ENCODE measurements at places on chromosomes 6 and 20.

DNA sequence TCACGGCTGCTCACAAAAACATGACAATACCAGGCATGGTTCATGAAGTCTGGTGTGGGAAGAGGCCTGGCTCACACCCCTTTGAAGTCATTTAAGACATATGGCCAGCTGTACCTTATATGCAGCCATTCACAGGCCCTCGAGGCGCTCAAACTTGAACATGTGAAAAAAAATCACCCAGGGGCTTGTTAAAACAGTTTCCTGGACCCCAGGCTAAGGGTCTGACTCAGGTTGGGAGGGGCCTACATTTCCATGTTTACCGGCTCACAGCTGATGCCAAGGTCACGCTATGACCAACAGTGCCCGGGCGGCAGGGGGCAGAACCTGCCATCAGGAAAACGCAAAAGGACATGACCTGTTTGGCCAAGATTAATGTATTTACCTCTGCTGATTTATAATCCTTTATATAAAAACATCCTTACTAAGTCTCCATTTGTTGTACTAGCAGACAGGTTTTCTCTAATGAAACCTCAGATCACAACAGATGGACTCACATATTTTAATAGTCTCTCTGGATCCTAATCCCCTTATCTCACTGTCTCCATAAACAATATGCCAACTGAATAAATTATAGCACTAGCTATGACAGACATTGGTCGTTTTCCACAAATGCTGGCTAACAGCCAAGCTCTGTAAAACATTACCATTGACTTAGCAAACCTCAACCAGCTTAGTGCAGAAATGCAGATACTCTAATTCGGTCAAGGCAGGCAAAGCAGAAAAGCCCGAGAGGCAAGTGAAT, 19.9 kb downstream of the EZR start:
- no peak for DNase-seq

DNA sequence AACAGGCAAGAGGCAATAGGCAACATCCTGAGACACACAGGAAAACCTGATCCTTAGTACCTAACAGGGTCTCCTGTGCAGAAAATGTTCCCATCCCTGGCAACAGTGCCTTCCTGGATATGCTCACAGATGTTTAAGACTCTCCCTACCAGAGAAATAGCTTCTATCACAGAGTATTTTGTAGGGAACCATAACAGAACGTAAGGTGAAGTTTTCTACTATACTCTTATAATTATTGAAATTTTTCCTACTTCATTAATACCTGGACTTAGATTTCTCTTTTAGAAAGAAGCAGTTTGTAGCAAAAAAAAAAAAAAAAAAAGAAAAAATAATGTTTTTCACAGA, 33.5 kb upstream of the LGSN start:
- no peak for DNase-seq

DNA sequence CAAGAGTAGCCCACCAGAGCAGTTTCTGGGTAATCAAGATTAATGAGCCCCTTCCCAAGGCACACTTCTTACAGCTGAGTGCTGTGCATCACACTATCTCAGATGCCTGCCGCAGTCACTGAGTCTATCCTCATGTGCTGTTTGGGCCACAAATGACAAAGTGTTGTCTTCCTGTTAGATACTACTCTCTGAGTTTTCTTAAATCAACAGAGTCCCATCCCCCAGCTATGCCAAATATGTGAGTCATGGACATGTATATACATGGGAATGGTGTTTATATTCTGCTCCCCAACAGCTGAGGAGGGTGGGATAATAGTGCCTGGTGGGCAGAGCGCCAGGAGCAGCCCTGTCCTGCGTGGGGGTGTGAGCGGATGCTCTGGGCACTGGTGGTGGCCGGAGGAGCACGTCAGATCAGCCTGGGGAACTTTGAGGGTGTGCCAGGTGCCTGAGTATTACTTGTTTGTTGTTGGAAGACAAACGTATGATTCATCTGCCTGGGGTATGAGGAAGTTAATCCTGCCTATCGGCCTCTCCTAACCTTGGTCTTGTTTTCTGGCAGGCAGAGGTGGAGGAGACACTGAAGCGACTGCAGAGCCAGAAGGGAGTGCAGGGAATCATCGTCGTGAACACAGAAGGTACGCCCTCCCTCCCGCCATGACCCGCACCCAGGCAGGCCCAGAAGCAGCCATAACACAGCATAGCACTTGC, 9.6 kb downstream of the DYNLRB1 start:
- DNase-seq: no peak

DNA sequence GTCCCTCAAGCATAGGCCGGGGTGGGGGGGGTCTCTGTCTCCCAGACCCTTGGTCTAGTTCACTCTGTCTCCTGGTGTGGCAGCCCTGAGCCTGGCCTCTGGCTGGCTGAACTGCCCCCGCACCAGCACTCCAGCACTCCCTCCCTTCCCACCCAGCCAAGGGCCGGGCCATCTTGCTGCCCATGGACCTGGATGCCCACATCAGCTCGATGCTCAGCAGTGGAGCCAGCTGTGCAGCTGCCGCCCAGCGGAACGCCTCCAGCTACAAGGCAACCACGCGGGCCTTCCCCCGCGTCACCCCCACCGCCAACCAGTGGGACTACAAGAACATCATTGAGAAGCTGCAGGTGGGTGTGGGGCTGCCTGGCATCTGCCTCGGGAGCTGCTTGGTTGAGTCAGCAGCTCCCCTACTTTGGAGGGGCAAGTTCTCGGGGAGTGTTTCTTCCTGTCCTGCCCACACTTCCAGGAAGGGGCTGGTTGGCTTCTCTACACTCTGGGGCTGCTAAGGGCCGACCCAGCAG, 28.4 kb downstream of the UQCC2 start:
- DNase-seq: no peak

DNA sequence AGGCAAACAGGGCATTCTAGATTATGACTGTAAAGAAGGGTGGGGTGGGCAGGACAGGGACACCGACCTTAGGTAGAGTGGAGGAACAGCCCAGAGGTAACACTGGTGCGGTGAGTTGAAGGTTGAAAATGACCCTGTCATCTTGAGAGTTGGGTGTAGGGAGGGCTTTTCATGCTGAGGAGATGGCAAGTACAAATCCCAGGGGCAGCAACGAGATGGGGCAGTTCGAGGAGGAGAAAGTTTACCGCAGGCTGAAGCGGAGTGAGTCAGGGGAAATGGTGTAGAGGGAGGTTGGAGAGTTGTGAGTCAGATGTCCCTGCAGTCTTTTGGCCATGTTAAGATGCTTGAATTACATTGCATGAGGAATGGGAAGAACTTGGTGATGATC, 101.1 kb downstream of the HIVEP1 start:
- DNase-seq: no peak

- no peak for DNase-seq
Measured at GRCh38 chr6:66307490-66307889, 600.5 kb upstream of the EYS start.

DNA sequence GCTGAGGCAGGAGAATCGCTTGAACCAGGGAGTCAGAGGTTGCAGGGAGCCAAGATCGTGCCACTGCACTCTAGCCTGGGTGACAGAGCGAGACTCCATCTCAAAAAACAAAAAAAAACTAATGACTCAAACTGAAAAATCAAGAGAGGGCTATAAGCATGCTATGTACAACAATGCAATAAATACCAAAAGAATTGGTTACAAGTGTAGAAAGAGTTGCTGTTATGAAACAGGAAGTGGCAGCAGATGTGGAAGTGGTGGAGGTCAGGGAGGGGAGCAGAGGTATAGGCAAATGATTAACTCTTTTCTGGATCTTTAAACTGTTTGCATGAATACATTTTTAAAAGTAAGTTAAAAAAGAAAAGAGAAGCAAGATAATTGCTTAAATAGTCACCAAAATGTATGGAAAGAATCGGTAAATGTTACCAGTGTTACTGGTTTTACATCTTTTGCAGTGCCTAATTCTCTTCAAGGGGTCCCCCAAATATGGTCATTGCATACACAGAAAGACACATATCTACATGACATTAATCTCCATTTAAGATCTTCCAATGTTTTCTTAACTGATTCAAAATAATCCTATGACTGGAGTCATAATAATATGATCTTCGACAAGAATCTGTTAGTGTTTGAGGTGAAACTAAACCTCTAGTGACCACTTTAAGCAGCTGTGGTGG, 15.0 kb downstream of the CALHM6 start:
- DNase-seq: no peak

GRCh38 chr20:46099491-46100287, 9.9 kb upstream of the NCOA5 start:
- no peak for DNase-seq

- DNase-seq: no peak
Measured at GRCh38 chr6:43097098-43097489, 21.0 kb downstream of the PTK7 start.

GRCh38 chr6:126143761-126144251, 157.5 kb downstream of the TRMT11 start:
- DNase-seq: no peak

DNA sequence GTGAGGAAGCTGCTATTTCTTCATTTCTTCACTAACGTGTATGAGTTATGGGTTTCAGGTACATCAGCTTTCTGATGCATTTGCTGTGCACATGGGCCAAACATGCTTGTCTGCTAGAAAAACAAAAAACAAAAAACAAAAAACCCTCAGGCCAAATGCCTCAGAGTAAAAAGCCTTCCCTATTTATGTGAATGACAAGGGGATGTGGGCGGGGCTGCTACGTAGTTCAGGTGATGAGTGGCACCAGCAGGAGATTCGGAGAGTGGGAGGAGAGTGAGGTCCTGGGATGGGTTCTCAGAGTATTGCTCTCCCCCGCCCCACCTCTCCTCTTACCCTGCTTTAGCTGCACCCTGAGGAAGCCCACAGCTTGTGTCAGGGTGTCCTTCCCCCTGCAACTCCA, 596.8 kb upstream of the JAG1 start:
- no peak for DNase-seq
